CD4-positive, CD25-positive, alpha-beta regulatory T cell (primary cell): ENCODE measurements at places on chromosomes 2 and 18.

DNA sequence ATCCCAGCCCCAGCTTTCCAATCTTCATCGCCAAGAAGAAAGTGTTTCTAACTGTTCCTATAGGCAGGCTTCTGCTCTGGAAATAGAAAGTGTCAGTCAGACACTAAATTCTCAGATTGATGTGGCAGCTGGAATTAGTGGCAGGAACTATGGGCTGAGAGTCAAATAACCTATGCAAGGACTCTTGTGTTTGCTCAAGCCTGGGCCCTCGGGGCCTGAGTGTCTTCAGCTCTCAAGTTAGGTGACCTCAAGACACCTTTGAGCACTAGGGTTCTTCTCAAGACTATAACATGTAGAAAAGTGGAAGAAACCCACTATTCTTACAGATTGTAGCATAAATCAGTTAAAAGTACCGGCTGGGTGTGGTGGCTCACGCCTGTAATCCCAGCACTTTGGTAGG, 694.5 kb downstream of the RNF144A start:
- DNase-seq: no peak
- H3K27me3 ChIP-seq: no peaks in the 10 kb centered on the region
- no peak overlapping the region for H3K27ac ChIP-seq
- H3K4me3 ChIP-seq: no peak overlapping the region

DNA sequence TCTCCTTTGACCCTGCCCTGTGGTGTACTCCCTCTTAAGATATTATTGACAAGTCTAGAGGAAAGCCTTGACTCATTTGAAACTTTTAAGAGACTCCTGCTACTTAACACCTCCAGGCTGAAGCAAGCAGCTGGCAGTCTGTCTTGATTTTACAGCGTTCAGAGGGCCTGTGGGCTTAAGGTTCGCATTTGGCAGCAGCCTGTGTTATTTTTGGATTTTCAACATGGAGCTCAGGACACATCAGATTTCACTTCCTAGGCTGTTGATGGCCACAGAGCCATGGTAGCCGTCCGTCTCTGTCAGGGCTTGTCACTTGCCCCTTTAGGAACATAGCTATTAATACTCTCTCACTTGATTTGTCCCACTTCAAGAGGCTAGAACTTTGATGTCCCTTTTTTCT, 73.6 kb downstream of the VWA3B start:
- H3K4me1 ChIP-seq: no peaks in the 10 kb centered on the region
- no peak for DNase-seq
- H3K27ac ChIP-seq: no peak overlapping the region
- H3K36me3 ChIP-seq: no peaks in the 10 kb centered on the region

DNA sequence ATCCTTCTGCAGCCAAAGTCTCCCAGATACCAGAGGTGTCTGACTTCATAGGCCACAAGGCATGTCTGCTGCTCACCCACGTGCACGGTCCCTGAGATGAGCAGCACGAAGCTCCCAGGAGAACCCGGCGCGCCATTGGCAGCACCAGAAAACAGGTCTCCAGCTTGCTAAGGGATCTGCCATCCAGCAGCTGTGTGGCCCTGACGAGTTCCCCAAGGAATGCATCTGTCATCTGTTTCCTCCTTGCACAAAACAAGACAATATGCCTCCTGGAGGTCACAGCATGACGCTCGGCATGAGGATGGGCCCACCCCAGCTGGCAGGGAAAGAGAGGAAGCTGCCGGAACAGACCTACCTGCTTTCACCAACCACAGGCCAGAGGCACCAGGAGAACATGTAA, 29.2 kb downstream of the HS6ST1 start:
- DNase-seq: no peak
- no peaks in the 10 kb centered on the region for H3K27me3 ChIP-seq
- H3K4me3 ChIP-seq: no peak overlapping the region
- H3K4me1 ChIP-seq: no peaks in the 10 kb centered on the region
- H3K27ac ChIP-seq: no peak overlapping the region

GRCh38 chr2:216700781-216701180, 5.4 kb upstream of the IGFBP5 start:
- no peaks in the 10 kb centered on the region for H3K36me3 ChIP-seq
- no peak overlapping the region for H3K27ac ChIP-seq
- no peak overlapping the region for H3K4me3 ChIP-seq
- peaks cover 24% of the 10 kb centered on the region for H3K27me3 ChIP-seq
- H3K4me1 ChIP-seq: no peaks in the 10 kb centered on the region

- H3K4me1 ChIP-seq: peaks cover 29% of the 10 kb centered on the region
- peak within 1 kb of the TSS; percentile 81 for H3K4me3 ChIP-seq
- no peak for DNase-seq
- no peaks in the 10 kb centered on the region for H3K36me3 ChIP-seq
- no peaks in the 10 kb centered on the region for H3K27me3 ChIP-seq
Measured at GRCh38 chr18:35581546-35581897, at the start of gene GALNT1. TSS of gene GALNT1 (plus strand) at chr18:35581740. CDS start at chr18:35654663, 72,923 bp downstream.

- peaks cover 4% of the 10 kb centered on the region for H3K27me3 ChIP-seq
- no peaks in the 10 kb centered on the region for H3K36me3 ChIP-seq
- no peak overlapping the region for H3K4me3 ChIP-seq
- H3K4me1 ChIP-seq: no peaks in the 10 kb centered on the region
- no peak for DNase-seq
Measured at GRCh38 chr2:8882094-8882493, 44.7 kb upstream of the KIDINS220 start.

- H3K4me1 ChIP-seq: no peaks in the 10 kb centered on the region
- H3K27me3 ChIP-seq: no peaks in the 10 kb centered on the region
- no peak overlapping the region for H3K27ac ChIP-seq
- no peak overlapping the region for H3K4me3 ChIP-seq
Measured at GRCh38 chr18:11368020-11368419, 218.7 kb upstream of the PIEZO2 start.

GRCh38 chr18:4847056-4847455, 350.0 kb downstream of the AKAIN1 start:
- no peak for DNase-seq
- H3K27ac ChIP-seq: no peak overlapping the region
- H3K4me3 ChIP-seq: no peak overlapping the region
- H3K4me1 ChIP-seq: no peaks in the 10 kb centered on the region
- H3K27me3 ChIP-seq: no peaks in the 10 kb centered on the region
- H3K36me3 ChIP-seq: no peaks in the 10 kb centered on the region

DNA sequence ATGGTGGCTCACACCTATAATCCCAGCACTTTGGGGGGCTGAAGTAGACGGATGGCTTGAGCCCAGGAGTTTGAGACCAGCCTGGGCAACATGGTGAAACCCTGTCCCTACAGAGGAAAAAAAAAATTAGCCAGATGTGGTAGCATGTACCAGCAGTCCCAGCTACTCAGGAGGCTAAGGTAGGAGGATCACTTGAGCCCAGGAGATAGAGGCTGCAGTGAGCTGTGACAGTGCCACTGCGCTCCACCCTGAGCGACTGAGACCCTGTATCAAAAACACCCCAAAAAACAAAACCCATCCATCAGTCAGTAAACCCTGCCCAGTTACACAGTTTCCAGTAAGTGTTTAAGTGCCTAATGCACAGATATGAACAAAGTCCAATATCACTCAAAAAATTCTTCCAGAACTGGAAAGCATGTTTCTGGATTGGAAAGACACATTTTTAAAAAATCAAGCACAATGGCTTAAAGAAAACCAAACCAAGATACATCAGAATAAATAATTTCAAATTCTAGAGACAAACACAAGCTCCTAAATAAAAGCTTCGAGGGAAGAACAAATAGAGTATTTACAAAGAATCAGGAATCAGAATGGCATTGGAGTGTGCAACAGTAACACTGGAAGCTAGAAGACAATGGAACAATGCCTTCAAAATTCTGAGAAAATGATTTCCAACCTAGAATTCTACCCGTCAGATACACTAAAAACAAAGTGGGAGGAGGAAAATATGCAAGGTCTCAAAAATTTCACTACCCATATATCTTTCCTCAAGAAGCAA, 72.4 kb downstream of the TLK1 start:
- no peaks in the 10 kb centered on the region for H3K27me3 ChIP-seq
- peaks cover 48% of the 10 kb centered on the region for H3K4me1 ChIP-seq
- DNase-seq: no peak
- peaks cover 6% of the 10 kb centered on the region for H3K36me3 ChIP-seq
- no peak overlapping the region for H3K4me3 ChIP-seq
- peak overlapping the region; percentile 41 for H3K27ac ChIP-seq

GRCh38 chr18:13762690-13763439, 36.4 kb downstream of the RNMT start:
- no peaks in the 10 kb centered on the region for H3K4me1 ChIP-seq
- no peak overlapping the region for H3K4me3 ChIP-seq
- DNase-seq: no peak
- H3K36me3 ChIP-seq: peaks cover 41% of the 10 kb centered on the region

- no peaks in the 10 kb centered on the region for H3K27me3 ChIP-seq
Measured at GRCh38 chr2:154439156-154439555, 259.3 kb upstream of the KCNJ3 start.

GRCh38 chr2:122007126-122007525, 251.7 kb downstream of the TSN start:
- no peaks in the 10 kb centered on the region for H3K36me3 ChIP-seq
- no peak for DNase-seq
- H3K27me3 ChIP-seq: no peaks in the 10 kb centered on the region
- no peak overlapping the region for H3K4me3 ChIP-seq
- no peak overlapping the region for H3K27ac ChIP-seq
- no peaks in the 10 kb centered on the region for H3K4me1 ChIP-seq

- no peak overlapping the region for H3K4me3 ChIP-seq
- H3K27ac ChIP-seq: no peak overlapping the region
- no peaks in the 10 kb centered on the region for H3K4me1 ChIP-seq
- H3K36me3 ChIP-seq: no peaks in the 10 kb centered on the region
- DNase-seq: no peak
Measured at GRCh38 chr18:3148930-3149535, 70.7 kb downstream of the MYOM1 start.

DNA sequence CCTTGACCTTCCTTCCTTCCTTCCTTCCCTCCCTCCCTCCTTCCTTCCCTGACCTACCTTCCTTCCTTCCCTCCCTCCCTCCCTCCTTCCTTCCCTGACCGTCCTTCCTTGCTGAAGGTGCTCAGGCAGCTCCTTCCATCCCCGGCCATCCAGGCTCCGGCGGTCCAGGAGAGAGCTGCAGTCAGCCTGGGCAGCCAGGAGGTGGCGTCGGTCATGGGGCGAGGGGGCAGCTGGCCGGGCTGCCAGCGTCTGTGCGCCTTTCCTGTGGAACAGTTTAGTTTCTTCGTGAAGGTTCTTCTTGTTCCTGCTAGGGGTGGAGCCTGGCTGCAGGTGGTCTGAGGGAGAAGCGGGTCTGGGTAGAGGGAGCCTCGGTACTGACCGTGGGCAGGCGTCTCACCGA, 15.7 kb downstream of the GPR35 start:
- H3K4me3 ChIP-seq: no peak overlapping the region
- H3K36me3 ChIP-seq: no peaks in the 10 kb centered on the region
- H3K27me3 ChIP-seq: no peaks in the 10 kb centered on the region
- no peak overlapping the region for H3K27ac ChIP-seq
- no peaks in the 10 kb centered on the region for H3K4me1 ChIP-seq

DNA sequence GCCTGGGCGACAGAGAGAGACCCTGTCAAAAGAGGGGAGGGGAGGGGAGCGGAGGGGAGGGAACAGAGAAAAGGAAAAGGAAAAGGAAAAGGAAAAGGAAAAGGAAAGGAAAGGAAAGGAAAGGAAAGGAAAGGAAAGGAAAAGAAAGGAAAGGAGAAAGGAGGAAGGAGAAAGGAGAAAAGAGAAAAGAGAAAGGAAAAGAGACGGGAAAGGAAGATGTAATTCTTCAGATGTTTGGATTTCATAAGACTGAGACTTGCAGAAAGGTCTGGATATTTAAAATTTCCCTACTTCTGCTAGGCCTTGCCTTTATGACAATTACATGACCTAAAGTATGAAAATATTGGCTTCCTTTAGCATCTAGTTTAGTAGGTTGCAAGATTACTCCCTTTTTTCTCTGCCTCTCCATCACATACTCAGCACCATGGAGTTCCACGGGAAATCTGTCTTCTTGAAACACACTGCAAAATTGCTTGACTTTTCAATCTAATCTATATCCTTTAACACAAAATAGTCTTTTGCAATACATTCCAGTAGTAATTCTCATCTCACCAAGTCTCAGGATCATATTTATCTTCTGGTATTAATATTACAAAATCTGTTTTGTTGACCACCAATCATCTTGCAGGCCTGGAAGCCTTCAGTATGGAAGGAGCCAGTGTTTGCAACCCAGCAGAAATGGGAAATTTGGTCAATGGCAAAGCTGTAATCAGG, 383.5 kb downstream of the ZEB2 start:
- no peaks in the 10 kb centered on the region for H3K4me1 ChIP-seq
- no peak overlapping the region for H3K4me3 ChIP-seq
- no peaks in the 10 kb centered on the region for H3K27me3 ChIP-seq
- H3K27ac ChIP-seq: no peak overlapping the region

GRCh38 chr2:168671932-168672331, 130.5 kb upstream of the NOSTRIN start:
- no peaks in the 10 kb centered on the region for H3K27me3 ChIP-seq
- no peaks in the 10 kb centered on the region for H3K4me1 ChIP-seq
- no peaks in the 10 kb centered on the region for H3K36me3 ChIP-seq

- peaks cover 9% of the 10 kb centered on the region for H3K4me1 ChIP-seq
- no peak for DNase-seq
- no peak overlapping the region for H3K4me3 ChIP-seq
- no peak overlapping the region for H3K27ac ChIP-seq
- H3K27me3 ChIP-seq: peaks cover 32% of the 10 kb centered on the region
- H3K36me3 ChIP-seq: no peaks in the 10 kb centered on the region
Measured at GRCh38 chr2:100818003-100818605, 1.8 kb upstream of the NPAS2 start.
